ENCODE measurements at places on chromosomes 1 and 21.

DNA sequence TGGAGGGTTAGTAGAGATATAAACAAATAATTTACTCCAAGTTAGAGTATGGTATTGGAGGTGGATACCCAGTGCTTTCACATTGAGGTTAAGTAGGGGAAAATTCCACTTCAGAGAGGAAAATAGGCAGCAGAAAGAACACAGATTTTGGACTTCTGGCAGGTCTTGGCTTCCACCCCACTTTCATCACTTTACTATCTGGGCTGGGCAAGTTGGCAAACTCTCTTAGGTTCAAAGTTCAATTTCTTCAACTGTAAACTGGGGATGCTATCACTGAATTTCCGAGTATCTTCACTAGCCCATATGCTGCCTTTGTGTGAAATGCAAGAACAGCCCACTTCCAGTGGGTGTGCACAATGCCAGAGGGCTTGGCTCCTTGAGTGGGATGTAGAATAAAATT, 214.9 kb downstream of the GABPA start:
- no peak for DNase-seq

DNA sequence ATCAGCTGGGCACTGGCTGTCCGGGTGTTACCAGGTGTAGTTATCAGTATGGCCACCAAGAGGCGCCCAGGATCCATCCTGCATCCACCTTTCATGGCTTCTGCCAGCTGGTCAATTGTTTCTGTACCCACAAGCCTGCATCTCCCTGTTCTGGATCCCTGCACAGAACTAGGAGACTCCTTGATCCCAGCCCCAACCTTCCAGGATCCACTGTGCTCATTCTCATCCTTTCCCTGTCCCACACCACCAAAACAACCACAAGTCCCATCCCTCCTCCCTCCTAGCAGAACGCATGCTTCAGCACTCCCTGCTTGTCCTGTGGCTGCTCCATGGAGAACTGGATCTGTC, 27.2 kb upstream of the FOXE3 start:
- peak; percentile 79 for DNase-seq

DNA sequence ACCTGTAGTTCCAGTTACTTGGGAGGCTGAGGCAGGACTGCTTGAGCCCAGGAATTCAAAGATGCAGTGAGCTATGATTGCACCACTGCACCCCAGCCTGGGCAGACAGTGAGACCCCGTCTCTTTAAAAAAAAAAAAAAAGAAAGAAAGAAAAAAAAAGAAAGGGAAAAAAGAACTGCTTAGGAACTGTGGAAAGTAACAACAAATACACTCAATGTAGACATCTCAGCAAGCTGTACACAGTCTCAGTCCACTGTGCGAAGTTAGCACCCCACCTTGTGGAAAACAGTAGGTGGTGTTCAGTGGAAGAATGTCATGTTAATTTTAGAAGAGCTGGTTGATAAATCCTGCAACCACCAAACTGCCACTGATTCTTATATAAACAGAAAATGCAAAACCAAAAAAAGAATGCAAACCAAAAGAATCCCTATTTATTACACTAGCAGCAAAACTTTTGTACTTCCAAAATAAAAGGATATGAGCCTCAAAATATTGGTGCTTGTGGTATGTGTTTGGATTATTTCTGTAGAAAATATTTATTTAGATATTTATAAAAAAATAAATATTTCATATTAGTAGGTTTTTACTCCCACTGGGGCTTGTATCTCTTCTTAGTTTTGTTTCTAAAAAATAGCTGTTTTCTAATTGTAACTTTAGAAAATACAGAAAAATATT, 31.1 kb downstream of the ALG14 start:
- DNase-seq, result peak; percentile 92

- no peak for DNase-seq
Observed at GRCh38 chr1:51962486-51963356, 27.8 kb downstream of the RAB3B start.

DNA sequence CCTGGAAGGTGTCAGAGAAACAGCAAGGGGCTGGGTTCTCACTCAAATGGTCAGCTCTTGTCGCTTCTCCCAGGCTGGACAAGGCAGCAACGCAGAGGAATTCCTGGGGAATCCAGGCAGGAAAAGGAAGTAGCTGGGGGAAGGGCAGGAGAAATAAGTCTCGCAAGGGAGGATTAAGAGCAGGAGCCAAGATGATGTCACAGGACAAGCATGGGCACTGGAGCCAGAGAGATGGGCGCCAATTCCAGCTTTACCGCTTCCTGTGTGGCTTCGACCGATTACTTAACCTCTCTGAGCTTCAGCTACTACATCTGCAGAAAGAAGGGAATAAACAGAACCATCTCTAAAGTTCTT, 70.5 kb downstream of the SSBP3 start:
- peak; percentile 86 for DNase-seq

- peak; percentile 89 for DNase-seq
Observed at GRCh38 chr21:46092026-46092764, 5.7 kb upstream of the COL6A2 start.

DNA sequence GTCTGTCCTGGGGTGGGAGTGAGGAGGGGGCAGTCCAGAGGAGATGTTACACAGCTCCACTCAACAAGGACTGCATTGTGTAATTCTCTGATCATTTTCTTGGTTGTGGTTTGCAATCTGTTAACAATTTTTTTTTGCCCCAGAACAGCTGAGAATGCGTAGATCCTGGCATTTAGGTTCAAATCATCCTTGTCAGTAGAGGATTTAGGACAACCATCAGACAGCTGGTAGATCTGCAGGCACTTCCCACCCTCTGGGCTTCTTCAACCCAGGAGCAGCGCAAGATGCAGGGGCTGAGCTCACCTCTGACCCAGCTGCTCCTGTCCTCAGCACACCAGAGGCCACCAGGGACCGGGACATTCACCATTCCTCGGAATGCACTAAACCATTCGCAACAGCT, 13.5 kb downstream of the BCAR3 start:
- DNase-seq, result peak; percentile 92

GRCh38 chr1:36133484-36133883, 8.5 kb upstream of the COL8A2 start:
- DNase-seq, result no peak

- no peak for DNase-seq
Observed at GRCh38 chr1:237539055-237539454, 351.7 kb downstream of the ZP4 start.

GRCh38 chr1:193108471-193108870, 3.3 kb upstream of the GLRX2 start:
- no peak for DNase-seq

DNA sequence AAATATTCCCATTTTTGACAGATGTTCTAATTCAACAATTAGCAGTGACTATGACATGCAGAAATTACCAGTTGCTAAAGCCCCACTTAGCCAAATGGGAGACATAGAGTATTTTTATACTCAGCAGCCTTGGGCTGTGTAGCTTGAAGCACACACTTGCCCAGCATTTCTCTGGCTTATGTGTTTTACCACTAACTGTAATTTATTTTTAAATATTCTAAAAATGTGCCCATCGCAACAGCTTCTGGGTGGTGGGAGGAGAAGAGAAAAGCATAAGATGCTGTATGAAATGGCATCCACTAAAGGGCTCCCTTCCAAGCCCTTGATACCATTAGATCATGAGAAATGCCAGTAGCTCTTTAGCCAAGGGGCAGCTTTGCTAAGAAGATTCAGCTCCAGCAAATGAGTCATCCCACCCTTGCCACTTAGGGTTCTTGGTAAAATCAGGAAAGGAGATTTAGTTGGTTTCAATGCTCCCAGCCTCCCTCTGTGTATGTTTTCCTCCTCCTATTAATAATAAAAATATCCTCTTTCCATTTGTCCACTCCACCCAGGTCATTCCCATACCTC, 462.7 kb upstream of the DEPDC1 start:
- no peak for DNase-seq

DNA sequence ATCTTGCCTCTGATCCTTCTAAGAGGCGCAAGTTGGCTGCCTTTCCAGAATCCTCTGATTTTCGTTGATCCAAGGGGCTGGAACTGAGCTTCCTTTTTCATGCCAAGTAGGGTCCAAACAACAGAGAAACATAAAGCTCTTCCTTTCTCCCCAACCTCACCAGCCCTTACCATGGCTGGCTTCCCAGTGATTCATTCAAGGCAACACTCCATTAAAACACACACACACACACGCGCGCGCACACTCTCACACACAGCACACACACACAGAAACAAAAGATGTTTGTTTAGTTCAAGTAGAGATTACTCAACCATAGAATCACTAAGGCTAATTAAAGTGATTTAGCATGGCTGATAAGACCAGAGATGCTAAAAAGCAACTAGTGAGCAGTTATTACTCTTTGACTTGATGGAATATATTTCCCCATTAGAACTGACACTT, 13.0 kb upstream of the GUCA2A start:
- peak; percentile 84 for DNase-seq

DNA sequence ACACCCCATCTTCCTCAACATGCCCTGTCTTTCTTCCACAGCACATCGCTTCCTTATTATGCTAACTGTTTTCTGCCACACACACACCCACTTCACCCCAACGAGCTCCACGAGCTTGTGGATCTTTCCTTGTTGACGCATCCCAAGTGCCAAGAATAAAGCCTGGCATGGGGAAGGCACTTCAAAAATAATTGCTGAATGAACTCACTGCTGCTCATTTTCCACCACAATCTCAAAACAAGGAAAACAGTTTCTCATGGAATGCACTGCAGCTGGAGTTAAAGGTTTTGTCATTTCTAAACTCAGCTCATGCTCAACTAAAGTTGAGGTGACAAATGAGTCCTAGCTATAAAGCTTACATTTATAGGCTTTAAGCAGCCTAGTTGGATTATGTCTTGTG, 86.0 kb downstream of the TIAM1 start:
- DNase-seq, result no peak

GRCh38 chr21:42695697-42696380, 42.4 kb downstream of the PDE9A start:
- DNase-seq, result peak; percentile 41

- peak; percentile 28 for DNase-seq
Observed at GRCh38 chr1:230891413-230891812, 23.1 kb upstream of the C1orf198 start.

DNA sequence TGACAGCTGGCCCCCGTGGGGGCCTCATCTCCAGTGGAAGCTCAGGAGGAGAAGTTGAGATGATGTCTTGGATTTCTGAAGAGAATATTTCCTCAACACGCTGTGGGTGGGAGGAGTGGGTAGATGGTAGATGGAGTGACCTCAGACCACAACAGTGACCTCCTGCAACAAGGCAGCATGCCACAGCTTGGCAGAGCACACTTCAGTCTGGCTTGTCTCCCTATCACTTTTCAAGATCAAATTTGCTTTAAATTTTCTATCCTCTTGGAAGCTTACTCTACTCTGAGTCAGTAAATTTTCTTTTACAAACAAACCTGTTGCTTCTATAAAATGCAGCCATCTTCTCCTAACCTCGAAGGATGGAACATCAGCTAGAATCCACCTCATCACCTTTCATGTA, 59.7 kb downstream of the NTPCR start:
- no peak for DNase-seq

GRCh38 chr1:247322849-247323586, 8.6 kb downstream of the ZNF496 start:
- DNase-seq, result no peak

DNA sequence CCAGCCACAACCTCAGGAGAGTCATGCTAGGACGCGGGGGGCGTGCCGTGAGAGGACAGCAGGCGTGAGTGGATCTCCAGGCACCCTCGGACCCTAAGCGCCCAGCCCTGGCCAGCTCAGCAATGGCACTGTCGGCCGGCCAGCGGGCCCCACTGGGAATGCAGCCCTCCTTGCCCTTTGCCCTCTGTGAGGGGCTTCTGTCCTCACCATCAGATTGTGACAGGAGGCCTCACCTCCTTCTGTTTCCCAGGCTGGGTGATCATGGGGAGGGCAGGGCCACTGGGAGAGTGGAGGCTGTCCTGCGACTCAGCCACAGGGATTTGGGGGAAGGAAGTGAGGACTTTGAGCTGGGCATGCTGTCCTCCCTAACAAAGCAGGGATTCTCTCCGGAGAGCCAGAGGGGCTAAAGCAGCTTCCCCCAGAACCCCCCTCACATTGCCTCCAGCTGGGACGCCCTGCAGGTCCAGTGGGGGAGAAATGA, 6.6 kb upstream of the LRRC3 start:
- DNase-seq, result no peak

- peak; percentile 85 for DNase-seq
Observed at GRCh38 chr1:145960468-145961108, 2.8 kb upstream of the LIX1L start.

DNA sequence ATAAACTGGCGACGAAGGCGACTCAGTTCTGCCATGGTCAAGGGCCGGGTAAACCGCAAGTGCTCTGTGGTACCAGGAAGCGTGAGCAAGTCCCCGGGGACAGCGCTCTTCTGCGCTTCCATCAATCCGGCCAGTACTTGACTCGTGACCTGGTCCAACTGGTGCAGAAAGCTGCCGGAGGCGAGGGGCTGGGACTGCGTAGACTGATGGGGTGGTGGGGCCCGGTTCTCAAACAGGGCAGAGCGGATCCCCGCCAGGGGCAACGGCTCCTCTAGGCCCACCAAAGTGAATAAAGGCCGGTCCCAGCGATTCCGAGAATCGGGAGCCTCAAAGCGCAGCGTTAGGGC, 852 bp downstream of the KTI12 start:
- peak; percentile 28 for DNase-seq

GRCh38 chr1:215526147-215526845, 40.8 kb upstream of the KCTD3 start:
- peak; percentile 75 for DNase-seq

DNA sequence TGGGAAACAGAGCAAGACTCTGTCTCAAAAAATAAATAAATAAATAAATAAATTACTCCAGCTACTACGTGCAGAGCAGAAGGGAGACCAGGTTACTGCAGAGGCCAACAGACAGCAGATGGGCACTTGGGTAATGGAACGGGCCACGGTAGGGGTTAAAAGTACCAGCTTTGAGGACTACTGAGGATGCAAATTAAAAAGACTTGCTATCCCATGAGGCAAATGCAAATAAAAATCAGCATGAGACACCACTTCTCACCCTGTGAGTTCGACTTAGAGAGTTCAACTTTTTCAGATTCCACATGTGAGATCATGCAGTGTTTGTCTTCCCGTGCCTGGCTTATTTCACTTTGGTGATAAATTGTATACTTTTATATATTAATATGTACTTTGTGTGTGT, 6.6 kb downstream of the SLC2A5 start:
- no peak for DNase-seq
